ENCODE measurements at places on chromosomes 2 and 18.

- no peak for DNase-seq
Measured at GRCh38 chr2:158890296-158890905, 78.0 kb upstream of the TANC1 start.

- DNase-seq: no peak
Measured at GRCh38 chr2:187847245-187848208, 293.3 kb upstream of the TFPI start.

DNA sequence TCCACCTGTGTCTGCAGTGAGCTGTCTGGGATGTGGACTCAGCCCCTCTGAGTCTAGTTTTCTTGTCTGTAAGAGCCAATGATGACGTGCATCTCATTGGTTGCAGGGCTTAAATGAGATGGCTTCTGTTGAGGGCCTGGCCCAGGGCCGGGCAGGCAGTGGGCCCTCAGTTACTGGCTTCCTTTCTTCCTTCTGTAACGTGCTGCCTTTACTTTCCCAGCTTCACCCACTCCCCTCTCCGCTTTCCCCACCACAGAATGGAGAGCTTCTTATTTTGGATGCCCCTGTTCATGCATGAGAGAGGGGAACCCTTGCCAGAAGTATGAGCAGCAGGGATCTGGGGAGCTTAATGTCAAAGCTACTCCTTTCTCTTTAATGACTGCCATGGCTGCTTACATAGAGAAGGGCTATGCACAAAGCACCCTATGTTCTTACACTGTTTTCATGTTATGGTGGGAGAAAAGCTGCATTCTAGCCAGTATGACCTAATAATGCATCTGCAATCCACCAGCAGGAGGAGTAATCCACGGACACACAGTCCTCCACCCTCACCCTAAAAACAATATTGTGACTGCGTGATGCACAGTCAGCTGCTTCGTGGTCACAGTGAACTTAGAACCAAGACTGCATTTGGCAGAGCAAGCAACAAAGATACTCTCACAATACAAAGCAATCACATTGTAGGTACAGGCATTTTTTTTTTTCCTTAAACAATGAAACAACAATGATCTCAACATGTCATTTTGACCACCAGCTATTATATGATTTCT is 37.2 kb downstream of the CREG2 start:
- DNase-seq: no peak

DNA sequence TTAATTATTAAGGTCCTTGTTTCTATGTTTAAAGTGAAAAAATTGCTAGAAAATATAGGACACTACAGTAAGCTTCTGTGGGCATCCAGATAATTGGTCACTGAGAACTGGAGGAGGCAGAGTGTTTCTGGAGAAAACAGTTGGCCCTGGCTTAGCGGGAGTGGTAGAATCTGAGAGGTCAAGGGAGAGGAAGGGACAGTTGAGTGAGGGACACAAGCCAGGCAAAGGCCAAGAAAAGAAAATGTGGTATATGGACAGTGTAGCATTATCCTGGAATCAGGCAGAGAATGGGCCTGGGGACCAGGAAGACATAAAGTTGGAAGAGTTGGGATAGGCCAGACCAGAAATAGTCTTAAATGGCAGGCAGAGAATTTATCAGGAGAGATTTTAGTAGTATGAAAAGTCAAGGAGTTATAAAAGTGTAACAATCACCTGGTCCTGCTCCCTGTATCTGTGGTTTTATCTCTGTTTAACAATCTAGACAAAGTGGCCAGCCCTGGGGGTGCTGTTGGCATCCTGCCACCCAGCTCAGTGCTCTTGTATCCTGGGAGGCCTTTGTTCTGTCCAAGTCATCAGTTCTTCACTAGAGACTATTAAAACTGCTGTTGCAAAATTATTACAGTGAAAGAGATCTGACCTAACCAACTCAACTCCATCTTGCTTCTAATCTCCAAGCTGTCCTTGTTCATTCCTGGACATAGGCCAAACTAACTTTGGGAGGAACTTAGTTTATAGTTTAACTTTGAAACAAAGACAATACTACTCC is 15.4 kb upstream of the MSGN1 start:
- DNase-seq: no peak

DNA sequence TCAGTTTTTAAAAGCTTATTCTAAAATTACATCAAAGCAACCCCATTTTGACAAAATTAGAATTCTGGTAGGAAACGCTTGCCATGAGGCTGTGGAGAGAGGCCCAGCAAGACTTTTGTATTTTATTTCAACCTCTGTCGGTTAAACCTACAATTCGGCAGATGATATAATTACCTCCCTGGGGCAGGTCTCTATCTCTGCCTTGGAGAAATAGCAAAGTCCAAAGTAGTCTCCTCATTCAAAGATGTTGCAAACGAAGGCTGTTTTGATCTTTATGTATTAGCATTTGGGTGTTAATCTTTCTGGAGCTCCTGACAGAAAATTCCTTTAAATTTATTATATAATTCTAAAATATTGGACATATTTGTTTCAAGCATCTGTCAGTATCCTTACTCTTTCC is 35.6 kb downstream of the GALM start:
- no peak for DNase-seq

DNA sequence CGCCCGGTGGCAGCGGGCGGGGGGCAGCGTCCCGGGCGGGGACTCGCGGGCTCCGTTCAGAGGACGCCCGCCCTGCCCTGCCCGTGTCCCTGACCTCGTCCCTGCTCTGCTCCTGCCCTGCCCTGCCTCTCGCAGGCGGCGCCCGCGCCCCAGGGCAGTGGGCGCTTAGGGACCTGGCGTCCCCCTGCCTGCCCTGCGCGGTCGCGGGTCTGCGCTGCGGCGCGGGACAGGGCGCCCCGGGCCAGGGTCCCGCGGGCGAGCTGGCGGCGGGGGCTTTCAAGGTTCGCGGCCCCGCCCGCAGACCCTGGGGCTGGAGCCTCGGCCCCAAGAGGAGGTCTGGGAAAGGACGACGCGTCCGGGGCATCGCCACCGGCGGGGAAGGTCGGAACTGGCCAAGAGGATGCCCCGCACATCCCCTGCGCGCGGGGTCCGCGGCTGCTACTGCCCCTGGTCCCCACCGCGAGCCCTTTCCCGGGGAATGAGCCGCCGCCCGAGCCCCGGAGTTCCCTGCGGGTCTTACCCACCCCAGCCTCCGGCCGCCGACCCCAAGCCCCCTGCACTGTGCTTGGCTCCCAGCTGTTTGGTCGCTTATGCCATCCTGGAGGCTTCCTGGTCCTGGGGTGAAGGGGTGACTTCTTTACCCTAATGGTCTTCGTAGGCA is 679 bp downstream of the RNF144A start:
- no peak for DNase-seq

GRCh38 chr2:125272651-125273050 is 1247.6 kb downstream of the CNTNAP5 start:
- no peak for DNase-seq

- DNase-seq: no peak
Measured at GRCh38 chr2:47172156-47172921, 17.2 kb upstream of the STPG4 start.
